OCI-M1 (cell line): ENCODE measurements at places on chromosomes 11 and 22.

- DNase-seq = no peak
These were observed 65.7 kb downstream of the ABTB2 start for GRCh38 chr11:34292111-34292510.

GRCh38 chr11:117096201-117096991, 1.8 kb downstream of the SIK3 start:
- peak; percentile 97 for DNase-seq

- DNase-seq = peak; percentile 72
These were observed 5.4 kb upstream of the MIF start for GRCh38 chr22:23888615-23889401.

GRCh38 chr11:12089473-12089872, 20.9 kb upstream of the MICAL2 start:
- no peak for DNase-seq

- peak; percentile 46 for DNase-seq
These were observed 83.5 kb upstream of the LUZP2 start for GRCh38 chr11:24413391-24413790.

GRCh38 chr11:76380159-76380976, 564 bp downstream of the THAP12 start:
- peak; percentile 83 for DNase-seq

DNA sequence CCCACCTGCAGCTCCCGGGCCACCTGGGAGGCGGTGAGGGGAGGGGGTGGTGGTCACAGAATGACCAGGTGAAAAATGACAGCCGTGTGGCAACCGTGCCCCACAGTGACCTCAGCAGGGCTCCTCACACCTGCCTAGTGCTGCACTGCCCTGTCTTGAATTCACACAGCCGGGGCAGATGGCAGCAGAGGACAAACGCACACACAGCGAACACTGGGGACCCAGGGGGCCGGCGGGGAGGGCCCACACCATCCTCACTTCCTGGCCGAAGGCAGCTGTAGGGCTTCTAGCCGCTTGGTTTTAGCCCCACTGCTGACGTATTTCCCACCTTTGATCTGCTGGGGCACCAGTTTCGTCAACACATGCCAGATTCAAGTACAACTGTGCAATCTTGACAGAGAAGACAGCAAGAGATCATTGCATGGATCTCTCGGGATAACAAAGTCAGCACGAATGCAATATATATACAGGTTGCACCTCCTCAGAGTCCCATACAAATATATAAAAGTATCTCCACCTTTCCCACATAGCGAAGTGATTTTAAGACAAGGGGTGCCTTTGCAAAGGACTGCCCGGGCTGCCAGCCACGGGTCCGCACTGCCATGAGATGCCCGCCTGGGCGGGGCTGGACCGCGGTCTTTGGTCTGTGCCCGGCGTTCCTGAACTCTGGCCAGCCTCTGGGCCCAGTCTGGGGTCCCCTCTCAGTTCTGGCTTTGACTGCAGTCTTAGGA, 26.9 kb downstream of the TRMU start:
- no peak for DNase-seq

GRCh38 chr11:548700-549603, 11.6 kb downstream of the LMNTD2 start:
- DNase-seq = no peak

DNA sequence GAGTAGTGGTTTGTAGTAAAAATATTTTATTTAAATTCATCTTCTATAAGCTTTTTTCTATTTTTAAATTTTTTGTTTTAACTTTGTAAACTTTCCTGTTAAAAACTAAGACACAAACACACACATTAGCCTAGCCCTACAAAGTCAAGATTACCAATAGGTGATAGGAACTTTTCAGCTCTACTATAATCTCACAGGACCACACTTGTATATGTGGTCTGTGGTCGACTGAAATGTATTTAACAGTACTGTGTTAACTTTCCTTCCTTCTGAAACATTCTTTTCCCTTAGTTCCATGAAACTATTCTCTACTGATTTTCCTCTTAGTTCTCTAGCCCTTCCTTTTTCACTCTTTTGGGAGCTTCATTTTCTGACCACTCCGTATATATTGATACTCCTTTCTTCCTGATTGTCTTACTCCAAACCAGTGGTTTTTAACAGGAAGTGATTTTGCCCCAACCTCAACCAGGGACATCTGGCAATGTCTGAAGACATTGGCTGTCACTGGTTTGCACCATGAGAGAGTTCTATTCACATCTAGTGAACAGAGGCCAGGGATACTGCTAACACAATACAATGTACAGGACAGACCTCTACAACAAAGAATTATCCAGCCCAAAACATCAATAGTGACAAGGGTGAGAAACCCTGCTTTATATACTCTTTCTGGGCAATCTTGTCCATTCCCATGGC, 8.8 kb downstream of the ZW10 start:
- DNase-seq = peak; percentile 73
